ENCODE measurements at places on chromosomes 2 and 18.

- no peak for DNase-seq
These were observed 526.7 kb downstream of the THSD7B start for GRCh38 chr2:137291836-137292570.

DNA sequence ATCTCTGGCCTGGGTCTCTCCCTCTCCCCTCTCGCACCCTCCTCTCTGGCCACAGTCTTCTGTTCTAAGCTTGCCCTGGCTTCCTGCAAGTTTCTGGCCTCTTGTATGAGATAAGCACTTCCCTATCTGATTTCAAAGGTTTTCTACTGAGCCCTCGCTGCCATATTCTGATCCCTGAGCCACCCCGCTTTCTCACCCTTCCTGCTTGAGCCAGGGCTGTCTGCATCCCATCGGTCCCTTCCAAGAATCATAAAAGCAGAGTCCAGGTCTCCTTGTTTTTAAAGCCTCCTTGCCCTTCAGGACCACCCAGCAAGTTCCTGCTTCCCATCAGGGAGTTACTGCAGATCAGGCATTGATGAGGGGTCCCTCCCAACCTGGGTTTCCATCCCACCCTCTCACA is 110.2 kb downstream of the PRKCE start:
- DNase-seq = no peak

GRCh38 chr18:10330428-10330827 is 124.0 kb upstream of the APCDD1 start:
- no peak for DNase-seq

DNA sequence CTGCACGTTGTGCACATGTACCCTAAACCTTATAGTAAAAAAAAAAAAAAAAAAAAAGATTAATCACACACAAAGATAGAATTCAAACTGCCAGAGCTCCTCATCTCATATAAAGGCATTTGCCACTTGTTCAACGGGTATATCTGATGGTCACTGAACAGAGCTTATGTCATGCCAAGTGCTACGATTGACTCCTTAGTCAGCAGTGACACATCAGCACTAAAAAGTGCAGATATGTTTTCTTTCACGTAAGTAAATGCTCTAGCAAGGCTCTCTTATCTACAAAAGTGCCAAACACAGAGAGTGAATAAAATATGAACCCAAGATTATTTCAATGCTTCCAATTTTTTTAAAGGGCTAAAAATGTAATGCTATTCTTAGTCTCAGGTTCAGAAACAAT is 1.1 kb downstream of the LMAN1 start:
- DNase-seq = no peak

All from stimulated activated CD8-positive, alpha-beta memory T cell treated with anti-CD3 and anti-CD28 coated beads, Interleukin-7, amount 100 ng/mL, for 24 hours (primary cell).